Cortex of kidney (tissue), 1 donor: ENCODE measurements at places on chromosomes 4 and X.

DNA sequence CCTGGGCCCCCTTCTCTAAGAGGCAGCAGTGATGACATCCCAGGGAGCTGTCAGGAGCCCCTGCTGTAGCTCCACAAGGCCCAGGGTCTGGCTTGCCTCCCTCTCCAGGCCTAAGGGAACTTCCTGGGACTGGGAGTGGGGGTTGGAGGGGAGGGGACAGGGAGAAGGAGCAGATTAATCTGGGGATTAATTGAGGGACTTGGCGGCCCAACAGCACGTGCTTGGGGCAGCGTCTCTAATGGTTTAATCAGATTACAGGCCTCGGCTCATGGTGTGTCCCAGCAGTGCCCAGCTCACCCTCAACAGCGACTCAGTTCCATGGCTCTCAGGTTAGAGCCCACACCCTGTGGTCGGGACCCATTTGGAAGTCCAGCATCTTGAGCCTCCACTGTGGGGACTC, 47.9 kb downstream of the EFNB1 start:
- no peak for DNase-seq

DNA sequence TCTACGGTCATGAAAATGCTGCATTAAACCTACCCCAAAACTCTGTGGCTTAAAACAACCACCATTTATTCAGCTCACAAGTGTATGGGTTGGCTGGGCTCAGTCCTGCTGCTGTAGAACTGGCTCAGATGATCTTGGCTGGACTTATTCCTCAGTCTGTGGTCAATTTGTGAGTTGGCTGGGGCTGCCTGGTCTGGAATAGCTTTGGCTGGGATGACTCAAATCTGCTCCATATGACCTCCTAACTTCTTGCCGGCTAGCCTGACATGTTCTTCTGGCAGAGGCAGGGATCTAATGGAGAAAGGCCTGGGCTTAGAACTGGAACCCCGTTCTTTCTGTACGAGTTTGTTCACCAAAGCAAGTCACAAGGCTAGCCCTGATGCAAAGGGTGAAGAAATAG, 71.7 kb downstream of the CFAP299 start:
- no peak for DNase-seq

GRCh38 chr4:111937368-111937767, 207.9 kb upstream of the FAM241A start:
- no peak for DNase-seq

GRCh38 chr4:27594922-27595321, 734.3 kb downstream of the STIM2 start:
- no peak for DNase-seq

GRCh38 chrX:17740137-17741122, 3.1 kb downstream of the SCML1 start:
- no peak for DNase-seq

- no peak for DNase-seq
These were observed 183.8 kb upstream of the NUDT10 start for GRCh38 chrX:51148848-51149247.

DNA sequence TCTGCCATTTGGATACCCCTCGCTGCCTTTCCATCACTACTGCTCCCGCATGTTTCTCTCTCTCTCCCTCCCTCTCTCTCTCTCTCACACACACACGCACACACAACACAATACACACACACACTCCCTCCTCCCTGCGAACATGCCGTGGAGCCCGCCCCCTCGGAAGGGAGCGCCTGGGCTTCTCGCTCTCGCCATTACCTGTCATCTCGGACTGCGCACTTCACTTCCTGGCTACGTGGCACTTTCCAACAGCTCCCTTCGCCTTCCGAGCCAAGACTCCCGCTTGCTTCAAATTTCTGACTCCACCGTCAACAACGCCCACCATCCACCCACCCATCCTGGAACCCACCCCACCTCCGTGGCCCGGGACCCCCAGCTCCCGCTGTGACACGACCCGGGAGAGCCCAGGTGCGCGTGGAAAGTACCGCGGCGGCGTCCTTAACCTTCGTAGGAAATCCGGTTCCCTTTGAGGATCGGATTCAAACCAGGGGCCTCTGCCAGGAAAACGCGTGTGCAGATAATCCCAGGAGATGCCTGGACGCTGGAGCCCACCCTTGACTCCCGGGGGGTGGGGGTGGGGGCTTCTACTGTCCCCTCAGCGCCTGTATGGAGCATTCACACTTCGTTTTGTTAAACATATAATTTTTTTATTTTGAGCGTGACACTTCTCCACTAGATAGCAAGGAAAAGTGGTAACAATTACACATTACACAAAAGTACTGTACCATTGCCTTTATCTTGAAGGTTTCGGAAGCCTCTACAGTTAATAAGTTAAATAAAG, 12.5 kb downstream of the ARX start:
- DNase-seq, result no peak

DNA sequence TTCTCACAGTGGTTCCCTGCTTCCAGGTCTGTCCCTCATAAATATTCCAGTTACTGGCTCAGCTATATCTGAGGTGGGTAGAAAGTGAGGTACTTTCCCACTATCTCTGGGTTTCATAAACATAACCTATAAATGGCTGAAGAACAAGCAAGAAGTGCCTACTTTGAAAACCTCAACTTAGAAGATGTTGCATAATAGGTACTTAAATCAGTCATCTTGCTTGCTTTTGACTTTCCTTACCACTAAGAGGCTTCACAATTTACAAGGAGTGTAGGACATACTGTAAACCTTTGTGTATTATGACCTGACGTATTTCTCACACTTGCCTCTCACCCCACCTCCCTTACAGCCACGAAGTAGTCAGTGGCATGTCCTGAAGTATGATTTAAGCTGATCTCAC, 145.9 kb downstream of the PCDH19 start:
- no peak for DNase-seq

GRCh38 chrX:129522184-129523078, 859 bp downstream of the SMARCA1 start:
- no peak for DNase-seq

- no peak for DNase-seq
These were observed 171.9 kb downstream of the TENM3 start for GRCh38 chr4:182415116-182415515.

GRCh38 chr4:48109413-48110263, 24.4 kb downstream of the TXK start:
- no peak for DNase-seq

DNA sequence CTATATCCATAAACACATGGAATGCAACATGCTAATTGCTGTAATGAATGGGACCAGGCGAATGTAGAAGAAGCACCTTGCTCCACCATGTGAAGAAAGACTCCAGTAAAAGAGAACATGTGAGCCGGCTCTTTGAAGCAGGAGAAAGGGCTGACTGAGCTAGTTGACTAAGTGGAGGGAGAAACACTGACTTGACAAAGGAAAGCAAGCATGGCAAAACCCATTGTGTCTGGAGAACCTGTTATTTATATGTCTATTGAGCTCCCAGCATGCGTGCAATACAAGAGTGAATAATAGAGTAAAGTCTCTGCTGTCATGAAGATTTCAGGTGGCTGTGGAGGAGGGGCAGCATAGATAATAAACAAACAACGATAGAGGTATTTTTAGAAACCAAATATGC, 559.9 kb downstream of the RAB28 start:
- no peak for DNase-seq

- no peak for DNase-seq
These were observed 3.4 kb upstream of the AVPR2 start for GRCh38 chrX:153900831-153901752.

DNA sequence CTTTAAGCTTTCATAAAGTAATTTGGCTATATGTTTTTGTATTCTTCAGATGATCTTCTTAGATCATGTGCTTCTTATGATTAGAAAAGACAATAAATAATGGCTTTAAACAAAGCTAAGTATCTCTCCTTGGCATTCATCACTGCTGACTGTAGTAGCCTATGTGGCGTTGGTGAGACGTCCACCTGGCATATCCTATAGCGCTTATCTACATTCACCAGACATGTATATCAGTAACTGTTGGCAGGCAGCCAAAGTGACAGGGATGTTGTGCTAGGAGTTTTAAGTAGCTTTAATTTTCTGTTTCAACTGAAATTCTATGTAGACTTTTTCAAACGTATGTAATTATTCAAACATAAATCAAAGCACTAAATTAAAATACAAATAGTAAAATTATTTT, 276.4 kb downstream of the IL15 start:
- DNase-seq, result no peak

- DNase-seq, result no peak
These were observed 323.2 kb downstream of the ARHGAP24 start for GRCh38 chr4:85798012-85798770.

DNA sequence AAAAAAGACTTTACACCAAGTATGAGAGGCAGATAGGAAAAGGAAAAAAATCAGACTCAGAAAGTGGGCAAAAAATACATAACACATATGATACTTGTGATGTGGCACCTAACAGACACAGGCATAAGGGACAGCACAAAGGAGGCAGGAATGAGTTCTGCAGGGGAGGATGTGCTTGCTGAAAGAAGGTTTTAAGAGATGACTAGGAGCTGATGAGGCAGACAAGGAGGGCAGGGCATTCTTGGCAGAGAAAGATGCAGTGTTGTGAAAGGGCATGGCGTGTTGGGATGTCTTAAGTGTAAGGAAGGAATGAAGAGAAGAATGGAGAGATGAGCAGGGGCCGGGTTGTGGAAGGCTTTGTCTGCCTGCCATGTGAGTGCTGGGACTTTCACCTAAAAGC, 49.7 kb upstream of the TMEM154 start:
- no peak for DNase-seq

GRCh38 chrX:136541294-136541693, 9.3 kb downstream of the VGLL1 start:
- no peak for DNase-seq

- no peak for DNase-seq
These were observed 135.0 kb upstream of the FAT4 start for GRCh38 chr4:125179727-125180126.

- no peak for DNase-seq
These were observed 80.6 kb upstream of the CBR4 start for GRCh38 chr4:169090484-169091215.

GRCh38 chr4:147039976-147040575, 94.4 kb upstream of the TTC29 start:
- no peak for DNase-seq

- DNase-seq, result no peak
These were observed 265.0 kb downstream of the ANK2 start for GRCh38 chr4:113314426-113314825.

DNA sequence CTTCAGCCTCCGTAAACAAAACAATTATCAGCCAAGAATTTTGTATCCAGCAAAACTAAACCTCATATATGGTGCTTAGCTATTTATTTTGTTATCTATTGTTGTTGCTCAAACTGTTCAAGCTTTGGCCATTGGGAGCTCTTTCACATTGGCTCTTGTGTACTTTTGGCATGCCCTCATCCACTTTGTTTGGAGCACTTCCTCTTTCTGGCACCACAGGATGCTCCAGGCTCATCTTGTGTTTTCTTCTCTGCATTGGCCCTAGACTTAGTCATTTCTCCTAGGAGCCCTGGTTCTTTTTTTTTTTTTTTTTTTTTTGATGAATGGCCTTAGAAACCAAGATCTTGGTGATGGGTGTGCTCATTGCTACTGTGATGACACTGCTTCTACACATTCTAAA, 74.5 kb downstream of the DIPK2B start:
- DNase-seq, result no peak

GRCh38 chrX:111010111-111010510, 85.9 kb upstream of the PAK3 start:
- DNase-seq, result no peak

- DNase-seq, result no peak
These were observed 176.6 kb upstream of the GALNTL6 start for GRCh38 chr4:171636606-171637005.

GRCh38 chr4:2343476-2343875, 75.0 kb downstream of the ZFYVE28 start:
- DNase-seq, result no peak

DNA sequence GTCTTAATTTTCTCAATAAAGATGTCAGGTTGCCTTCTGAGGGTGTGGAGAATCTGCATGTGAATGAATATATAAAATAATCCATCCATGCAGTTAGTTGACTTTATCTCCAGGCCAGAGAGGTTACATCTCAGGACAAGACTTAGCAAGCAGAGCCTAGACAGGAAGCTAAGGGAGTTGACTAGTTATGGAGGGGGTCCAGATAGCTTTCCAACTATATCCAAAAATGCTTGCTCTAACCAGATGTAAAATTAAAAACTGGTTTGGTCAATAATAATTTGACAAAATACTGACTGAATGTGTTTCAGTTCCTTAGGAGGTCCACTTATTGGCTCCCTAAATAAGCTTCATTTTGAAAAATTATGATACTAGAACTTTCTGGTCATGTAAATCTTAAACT, 101.4 kb downstream of the PAPSS1 start:
- DNase-seq, result no peak

- DNase-seq, result no peak
These were observed 180.9 kb upstream of the NUDT10 start for GRCh38 chrX:51151734-51152133.

DNA sequence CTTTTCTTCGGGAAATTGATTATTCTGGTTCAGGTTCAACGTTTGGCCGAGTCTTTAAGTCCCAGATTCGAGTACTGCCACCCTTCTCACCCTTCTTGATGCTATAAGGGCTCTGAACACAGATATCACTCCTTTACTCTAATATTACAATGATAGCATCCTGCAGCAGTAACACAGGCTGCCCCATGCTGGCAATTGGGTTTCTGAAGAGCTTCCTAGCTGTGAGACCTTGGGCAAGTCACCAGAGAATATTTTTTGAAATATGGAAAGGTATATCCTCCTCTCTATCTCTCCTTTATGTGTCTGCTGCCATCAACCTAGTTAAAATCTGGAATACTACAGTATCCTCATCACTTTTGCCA, 297 bp upstream of the MTMR8 start:
- DNase-seq, result no peak

GRCh38 chr4:98963538-98964433, 31.7 kb upstream of the METAP1 start:
- DNase-seq, result no peak

DNA sequence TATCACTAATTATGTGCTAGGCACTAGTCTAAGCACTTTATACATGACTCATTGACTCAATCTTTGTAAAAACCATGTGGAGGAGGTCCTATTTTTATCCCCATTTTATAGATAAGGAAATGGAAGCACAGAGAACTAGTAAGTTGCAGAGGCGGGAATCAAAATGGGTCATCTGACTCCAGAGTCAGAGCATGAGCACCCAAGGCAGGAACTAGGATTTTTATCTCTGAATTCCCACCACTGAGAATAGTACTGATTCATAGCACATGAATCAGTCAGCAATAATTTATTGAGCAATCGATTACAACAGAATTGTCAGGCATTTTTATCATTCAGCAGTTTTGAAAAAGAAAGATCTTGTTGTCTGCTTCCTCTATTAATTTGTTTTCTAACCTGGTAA, 19.3 kb downstream of the SCARB2 start:
- DNase-seq, result no peak

- no peak for DNase-seq
These were observed 53.8 kb downstream of the RBM47 start for GRCh38 chr4:40575846-40576245.

GRCh38 chrX:36908801-36909675, 99.1 kb upstream of the FAM47C start:
- no peak for DNase-seq

- DNase-seq, result no peak
These were observed 100.1 kb downstream of the RTL5 start for GRCh38 chrX:72031634-72032033.
